ENCODE measurements at places on chromosomes 16 and 17. TPM values are rescaled to one million over a fixed set of nuclear protein-coding genes. Genes with fewer than 3 reads are reported as not detected.

ARL5C gene
- not detected for total RNA-seq

KPNB1 gene
- total RNA-seq: 217 TPM

SHISA9 gene
- 3.0 TPM for total RNA-seq

SLFN12L gene
- 2.9 TPM for total RNA-seq

KCNH6 gene
- not detected for total RNA-seq

CYBA gene
- 316 TPM for total RNA-seq

ABCA3 gene
- 3.0 TPM for total RNA-seq

ZACN gene
- total RNA-seq: 1.4 TPM

DNA sequence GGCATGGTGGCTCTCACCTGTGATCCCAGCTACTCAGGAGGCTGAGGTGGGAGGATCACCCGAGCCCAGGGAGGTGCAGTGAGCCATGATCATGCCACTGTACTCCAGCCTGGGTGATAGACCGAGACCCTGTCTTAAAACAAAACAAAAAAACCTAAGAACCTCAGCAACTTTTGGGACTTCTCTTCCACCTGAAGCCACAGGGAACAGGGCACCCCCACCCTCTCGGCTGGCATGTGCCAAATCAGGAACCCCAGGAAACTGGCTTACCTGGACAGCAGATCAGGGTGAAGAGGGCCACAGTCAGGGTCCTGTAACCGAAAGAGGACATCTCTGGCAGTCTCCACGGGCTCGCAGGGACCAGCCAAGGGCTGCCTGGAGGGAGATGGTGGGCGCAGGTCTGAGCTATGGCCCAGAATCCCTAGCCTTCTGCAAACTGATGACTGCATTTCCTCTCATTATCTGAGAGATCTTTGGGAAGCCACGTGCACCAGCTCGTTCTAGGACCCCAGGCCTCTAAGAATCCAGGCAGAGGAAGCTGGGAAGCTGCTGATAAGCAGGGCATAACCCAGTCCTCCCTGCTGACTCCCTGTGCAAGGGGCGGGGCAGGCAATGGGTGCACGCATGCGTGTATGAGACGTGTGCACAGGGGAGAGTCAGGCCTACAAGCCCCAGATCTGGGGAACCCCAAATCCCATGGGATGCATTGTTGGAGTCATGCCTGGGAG is 8.4 kb downstream of the PRR29 start:
- DNase-seq: no peak

DNA sequence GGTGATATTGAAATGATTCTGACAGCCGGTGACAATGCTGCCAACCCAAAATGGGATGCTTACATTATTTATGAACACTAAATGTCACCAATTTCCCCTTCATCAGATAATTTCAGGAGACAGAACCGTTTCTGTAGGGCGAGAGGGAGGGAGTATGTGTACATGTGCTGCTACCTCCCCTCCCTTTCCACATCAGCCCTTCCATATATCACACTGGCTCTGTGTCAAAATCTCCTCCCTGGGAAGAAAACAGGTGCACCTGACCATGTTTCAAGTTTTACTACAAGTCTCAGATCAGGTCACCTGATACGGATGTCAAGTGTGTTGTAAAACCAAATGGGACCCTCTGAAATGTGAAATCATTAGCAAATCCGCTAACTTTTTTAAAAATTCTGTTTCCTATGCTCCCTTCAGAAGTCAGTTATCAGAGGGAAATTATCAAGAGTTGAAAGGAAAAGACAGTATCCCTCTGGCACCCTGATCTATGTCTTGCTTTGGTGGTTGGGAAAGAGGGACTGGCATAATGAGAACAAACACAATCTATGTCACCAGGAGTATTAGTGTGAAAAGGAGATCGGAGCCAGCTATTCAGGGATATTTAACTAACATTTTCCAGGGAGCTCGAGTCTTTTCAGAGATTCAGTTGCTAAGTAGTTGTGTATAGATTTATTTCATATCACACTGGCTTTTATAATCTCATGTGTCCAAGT is 1002.3 kb upstream of the CDH8 start:
- no peak for DNase-seq

- no peak for DNase-seq
Measured at GRCh38 chr16:23225634-23226033, 43.1 kb downstream of the SCNN1G start.

- no peak for DNase-seq
Measured at GRCh38 chr17:82674656-82675475, 23.6 kb downstream of the RAB40B start.

DNA sequence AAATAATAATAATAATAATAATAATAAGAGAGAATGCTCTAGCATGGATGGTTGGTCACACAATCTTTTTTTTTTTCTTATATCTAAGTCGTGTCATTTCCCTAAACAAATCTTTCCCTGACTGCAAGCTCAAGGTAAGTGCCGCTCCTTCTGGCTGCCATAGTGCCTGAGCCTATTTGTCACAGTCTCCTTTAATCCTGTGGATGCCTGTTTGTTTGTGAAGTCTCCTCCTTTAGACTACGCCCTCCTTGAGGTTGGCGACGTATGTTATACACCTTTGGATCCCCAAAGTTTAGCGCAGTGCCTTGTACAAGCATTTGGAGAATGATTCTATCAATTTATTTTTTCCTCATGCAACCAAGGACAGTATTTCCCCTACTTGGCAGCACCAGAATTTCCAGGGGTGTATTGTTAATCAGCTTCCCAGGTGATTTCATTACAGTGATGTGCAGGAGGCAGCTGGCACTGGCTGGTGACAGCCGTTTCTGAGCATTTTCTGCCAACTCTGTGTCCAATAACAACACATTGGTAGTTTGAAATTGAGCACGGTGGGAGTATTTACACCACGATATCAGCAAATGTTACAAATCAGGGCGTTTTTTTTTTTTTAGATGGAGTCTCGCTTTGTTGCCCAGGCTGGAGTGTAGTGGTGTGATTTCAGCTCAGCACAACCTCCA is 26.6 kb downstream of the TMEM238L start:
- DNase-seq: no peak

DNA sequence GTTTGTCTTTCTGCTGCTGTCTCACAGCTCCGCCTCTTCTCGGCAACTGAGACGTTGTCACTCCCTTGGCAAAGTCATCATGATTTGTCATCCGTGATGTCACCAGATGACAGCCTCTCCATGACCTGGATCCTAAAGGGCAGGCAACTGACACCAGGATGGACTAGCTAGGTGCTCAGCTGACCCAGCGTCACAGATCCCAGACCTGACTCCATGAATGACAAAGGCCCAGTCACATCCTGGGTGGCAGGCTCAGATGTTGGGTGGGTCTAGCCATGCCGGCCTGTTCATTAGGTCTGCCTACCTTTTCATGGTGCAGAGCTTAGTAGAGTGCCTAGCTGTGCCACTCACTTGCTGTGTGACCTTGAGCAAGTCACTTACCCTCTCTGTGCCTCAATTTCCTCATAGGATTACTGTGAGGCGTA is 3.8 kb upstream of the TMEM238L start:
- peak; percentile 54 for DNase-seq

DNA sequence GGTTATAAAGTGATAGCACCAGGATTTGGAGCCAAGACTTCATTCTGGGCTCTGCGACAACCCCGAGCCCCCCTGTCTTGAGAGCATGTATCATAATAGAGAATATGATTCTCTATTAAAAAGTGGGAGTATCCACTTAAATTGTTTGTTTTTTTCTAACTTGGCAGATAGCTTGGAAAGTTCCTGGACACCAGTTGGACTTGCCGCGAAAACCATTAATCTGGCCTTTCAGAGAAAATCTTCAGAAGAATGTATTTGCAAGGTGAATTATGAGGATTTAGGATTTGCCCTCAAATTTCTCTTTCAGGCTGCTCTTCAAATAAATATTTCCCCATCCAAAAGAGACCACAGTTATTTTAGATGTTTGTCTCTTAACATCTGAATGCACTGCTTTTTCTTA is 53.5 kb downstream of the MARCHF10 start:
- DNase-seq: no peak

GRCh38 chr17:31318851-31319661 is 2.4 kb downstream of the EVI2A start:
- no peak for DNase-seq

DNA sequence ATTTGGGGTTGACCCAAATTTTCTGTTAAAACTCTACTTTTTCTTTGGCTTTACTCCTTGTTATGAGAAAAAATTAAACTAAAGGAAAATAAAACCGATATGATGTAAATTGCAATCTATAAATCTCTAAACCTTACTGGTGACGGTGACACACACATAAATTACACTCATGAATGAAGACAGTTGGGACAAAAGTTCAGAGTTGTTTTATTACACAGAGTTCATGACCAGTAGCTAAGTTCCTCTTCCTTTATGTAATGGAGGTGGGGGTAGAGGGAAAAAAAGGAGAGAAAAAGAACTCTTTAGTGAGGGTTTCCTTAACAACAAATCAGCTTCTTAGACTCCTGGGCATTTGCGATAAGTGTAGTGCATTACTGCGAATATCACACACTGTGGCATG is 220.7 kb downstream of the KCNJ2 start:
- DNase-seq: no peak

- DNase-seq: peak; percentile 43
Measured at GRCh38 chr16:53043428-53043831, 9.3 kb downstream of the CHD9NB start.

GRCh38 chr16:50741225-50741780 is 583 bp upstream of the CYLD start:
- peak; percentile 55 for DNase-seq

DNA sequence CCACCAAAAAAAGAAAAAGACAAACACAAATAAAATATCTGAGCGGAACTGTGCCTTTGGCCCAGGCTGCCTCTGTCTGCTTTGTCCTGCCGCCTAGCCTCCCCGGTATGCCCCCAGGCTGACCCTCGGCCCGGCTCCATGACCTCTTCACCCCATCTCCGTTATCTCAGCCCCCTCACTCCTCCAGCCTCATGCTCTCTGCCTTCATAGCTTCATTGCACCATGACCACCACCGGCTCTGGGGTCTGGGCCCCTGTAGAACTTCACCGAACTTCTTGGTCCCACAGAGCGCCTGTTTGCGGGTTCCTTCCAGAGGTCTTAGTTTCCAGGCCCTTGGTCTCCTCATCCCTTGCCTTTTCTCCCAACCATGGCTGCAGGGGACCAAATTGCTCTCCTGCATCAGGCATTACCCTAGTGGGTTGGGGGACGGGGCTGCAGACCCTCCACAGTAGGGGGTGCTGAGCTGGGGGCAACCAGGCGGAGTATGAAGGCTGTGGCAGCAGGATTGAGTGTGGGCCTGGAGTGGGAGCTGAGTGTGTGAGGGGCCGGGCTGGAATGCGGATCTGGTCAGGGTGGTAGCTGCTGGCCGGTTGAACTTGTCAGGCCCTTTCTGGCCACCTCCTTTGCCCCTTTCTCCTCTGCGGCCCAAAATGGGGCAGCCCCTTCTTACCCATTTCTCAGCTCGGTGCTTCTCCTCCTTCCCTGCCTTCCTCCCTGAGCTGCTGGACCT is 6.9 kb downstream of the HIRIP3 start:
- no peak for DNase-seq

DNA sequence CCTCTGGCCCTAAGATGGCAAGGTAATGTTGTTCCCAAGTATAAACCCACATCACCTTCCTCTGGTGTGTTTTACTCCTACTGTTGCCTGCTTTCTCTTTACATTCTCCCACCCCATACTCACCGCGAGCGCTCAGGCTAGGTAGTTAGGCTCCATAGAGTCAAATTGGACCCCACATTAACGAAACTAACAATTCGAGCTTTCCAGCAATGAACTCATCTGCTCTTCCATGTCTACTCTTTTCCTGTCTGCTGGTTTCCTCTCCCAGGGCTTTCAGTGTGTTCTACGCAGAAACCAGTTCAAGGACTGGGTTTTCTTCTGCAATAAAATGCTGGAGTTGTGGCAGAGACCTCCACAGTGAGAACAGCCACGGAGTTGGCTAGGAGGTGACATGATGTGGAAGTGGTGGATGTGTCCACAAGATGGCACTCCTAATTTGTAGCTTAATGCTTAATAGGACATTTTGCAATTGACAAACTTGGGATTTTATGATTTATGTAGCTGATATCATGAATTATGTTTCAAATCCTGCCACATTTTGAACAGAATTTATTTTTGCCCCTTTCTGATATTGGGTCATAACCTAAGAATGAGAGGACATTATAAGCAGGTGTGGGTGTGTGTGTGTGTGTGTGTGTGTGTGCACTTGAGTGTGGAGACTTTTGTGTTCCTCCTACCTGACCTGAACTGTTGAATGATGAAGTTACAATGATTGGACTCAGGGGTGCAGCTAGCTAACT is 2.2 kb upstream of the UQCRC2 start:
- peak; percentile 36 for DNase-seq

DNA sequence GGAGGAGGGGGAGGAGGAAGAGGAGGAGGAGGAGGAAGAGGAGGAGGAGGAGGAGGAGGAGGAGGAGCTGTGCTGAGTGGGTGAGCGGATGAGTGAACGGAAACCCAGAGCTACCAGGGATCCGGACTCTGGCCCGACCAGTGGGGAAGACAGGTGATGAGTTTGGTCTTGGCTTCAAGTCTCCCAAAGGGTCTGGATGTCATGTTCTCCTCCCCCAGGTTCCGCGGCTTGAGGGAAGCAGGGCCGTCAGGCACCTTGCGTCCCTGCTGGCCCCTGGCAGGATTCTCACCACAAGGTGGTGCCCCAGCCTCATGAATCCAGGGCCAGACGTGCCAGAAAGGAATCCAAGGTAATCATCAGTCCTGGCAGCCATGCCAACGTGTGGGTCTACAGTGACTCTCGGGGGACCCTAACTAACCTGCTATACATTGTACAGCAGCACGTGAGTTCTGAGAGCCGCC is 13.5 kb upstream of the ABAT start:
- peak; percentile 61 for DNase-seq

DNA sequence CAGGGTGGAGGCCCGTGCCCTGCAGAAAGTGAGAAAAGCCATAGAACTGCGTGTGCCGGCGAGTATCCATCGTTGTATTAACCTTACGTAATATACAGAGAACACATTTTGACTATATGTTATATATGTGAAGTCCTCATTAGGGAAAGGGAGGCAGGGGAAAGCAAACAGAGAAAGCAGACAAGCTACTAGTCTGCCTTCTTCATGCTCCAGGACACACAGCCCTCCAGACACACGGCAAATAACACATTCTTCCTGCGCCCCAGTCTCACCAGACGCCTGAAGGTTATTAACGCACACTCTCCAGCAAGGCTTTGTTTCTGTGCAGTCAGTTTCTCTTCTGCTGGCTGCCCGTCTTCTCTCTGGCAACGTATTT is 28.8 kb downstream of the PRDM7 start:
- no peak for DNase-seq

DNA sequence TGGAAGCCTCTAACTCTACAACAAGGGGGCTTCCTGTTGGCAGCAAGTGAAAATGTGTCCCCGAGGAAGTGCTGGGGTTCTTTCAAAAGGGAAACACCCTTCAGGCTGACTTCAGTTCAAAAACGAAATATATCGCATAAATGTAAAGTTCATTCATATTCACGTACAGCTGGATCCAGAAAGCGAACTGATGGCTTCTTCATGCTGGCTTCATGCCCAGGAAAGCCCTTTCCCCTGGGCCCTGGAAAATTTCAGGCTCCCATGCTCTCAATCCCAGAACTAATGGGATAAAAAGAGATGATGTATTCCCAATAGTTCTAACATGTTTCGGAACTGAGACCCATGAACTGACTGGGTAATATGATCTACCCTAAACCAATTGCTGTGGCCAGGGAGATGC is 104.7 kb upstream of the CDH13 start:
- DNase-seq: no peak
